ENCODE measurements at places on chromosomes 3 and 15.

GRCh38 chr3:57227930-57228751 is 612 bp downstream of the APPL1 start:
- peak; percentile 87 for DNase-seq

- DNase-seq = peak; percentile 53
These were observed 20.2 kb upstream of the SKOR1 start for GRCh38 chr15:67805008-67805665.

- no peak for DNase-seq
These were observed 55.6 kb upstream of the ABHD10 start for GRCh38 chr3:111923095-111923771.

DNA sequence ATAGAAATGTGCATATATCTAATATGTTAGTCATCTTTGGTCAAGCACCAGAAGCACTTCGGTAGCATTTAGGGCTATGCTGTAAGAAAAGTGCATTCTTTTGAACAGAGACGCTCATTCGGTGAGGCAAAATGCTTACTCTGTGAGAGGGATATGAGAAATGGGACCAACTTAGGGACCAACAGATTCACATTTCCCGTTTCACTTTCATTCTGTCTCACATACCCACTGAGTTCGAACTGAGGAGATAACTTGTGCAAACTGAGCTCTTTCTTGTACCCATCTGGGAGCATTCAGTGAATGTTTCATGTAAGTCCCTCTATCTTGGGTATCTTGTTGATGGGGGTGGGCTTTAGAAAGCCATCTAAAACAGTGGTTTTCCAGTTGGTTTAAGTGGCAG is 135.3 kb downstream of the FEZF2 start:
- DNase-seq = no peak

GRCh38 chr15:60479361-60480110 is 594 bp upstream of the ICE2 start:
- no peak for DNase-seq

DNA sequence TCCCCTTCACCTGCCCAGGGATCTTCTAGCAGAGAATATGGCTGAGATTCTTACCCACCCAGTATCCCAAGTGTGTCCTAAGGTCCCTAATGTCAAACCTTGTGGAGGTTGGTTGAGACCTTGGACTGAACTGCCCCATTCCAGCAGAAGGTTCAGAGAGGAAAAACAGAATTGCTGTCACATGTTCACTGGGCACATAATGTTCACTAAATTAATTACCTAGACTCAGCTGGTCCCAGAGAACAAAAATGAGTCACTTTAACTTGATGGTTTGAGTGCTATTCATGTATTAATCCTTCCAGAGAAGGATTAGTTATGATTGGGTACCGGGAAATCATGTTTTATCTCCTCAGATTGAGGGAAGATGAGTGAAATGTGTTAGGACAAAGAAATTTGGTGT is 171.3 kb upstream of the GADL1 start:
- no peak for DNase-seq

- DNase-seq = peak; percentile 74
These were observed 3.3 kb upstream of the NDN start for GRCh38 chr15:23690450-23690852.

- DNase-seq = no peak
These were observed 998.6 kb downstream of the NAALADL2 start for GRCh38 chr3:175857666-175858270.

- DNase-seq = no peak
These were observed 1.2 kb downstream of the ZNF770 start for GRCh38 chr15:34986771-34987480.

- peak; percentile 75 for DNase-seq
These were observed 3.0 kb downstream of the MYL3 start for GRCh38 chr3:46860017-46860809.

DNA sequence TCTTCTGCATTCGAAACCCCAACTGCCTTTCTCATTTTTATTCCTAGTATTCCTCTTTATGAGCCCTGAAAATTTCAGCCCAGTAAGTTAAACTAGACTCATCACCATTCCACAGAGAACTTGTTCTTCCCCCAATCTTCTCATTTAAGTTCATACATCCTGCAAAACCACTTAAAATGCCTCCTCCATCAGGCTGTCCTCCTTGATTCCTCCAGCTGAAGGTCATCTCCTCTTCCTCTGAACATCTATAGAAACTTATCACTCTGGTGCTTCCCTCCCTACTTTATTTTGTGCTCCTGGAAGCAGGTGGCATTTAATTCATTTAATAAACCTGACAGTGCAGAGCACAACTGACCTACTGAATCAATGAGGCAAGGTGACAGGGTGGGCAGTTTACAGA is 38.3 kb downstream of the VGLL4 start:
- DNase-seq = no peak

DNA sequence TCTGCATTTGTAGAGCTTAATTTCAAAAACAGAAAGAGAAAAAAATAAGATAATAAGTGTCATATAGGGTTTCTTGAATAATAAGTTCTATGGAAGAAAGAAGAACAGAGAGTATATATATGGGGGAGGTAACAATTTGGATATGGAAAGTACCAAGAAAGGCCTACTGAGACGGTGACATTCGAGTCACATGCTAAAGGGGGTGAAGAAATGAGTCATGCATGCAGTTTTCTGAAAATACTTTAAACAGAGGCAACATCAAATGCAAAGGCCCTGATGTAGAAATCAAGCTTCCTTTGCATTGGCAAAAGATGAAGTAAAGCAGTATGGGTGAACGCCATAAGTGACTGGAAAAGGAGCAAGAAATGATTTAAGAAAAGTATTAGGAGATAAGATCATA is 371.6 kb upstream of the ZNF385D start:
- no peak for DNase-seq

DNA sequence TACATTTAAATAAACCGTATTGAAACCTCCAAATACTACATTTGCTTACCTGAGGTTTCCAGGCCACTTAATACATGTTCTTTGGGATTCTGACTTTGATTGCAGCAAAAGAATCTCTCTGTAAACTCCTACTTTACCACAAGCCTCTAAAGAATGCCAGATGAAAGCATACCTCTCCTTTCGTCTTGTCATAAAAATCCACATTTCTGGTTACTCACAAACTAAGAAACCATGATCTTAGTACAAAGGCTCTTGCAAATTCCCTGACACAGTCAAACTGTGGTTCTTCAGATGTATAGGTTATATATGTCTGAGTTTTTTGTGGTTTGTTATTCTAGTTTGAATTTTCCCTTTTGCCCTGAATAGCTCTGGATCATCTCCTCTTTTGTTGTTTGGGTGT is 188.4 kb downstream of the RAP2B start:
- no peak for DNase-seq

DNA sequence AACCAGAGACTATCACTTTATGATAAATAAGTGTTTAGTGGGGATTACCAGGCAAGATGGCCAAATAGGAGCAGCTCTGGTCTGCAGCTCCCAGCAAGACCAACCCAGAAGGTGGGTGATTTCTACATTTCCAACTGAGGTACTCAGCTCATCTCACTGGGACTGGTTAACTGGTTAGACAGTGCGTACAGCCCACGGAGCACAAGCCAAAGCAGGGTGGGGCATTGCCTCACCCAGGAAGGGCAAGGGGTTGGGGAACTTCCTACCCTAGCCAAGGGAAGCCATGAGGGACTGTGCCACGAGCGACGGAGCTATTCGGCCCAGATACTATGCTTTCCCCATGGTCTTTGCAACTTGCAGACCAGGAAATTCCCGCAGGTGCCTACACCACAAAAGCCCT is 171.0 kb downstream of the CTNNB1 start:
- no peak for DNase-seq

- DNase-seq = no peak
These were observed 38.2 kb upstream of the RNF7 start for GRCh38 chr3:141699897-141700296.

GRCh38 chr3:43326891-43327581 is 40.7 kb downstream of the SNRK start:
- DNase-seq = no peak

DNA sequence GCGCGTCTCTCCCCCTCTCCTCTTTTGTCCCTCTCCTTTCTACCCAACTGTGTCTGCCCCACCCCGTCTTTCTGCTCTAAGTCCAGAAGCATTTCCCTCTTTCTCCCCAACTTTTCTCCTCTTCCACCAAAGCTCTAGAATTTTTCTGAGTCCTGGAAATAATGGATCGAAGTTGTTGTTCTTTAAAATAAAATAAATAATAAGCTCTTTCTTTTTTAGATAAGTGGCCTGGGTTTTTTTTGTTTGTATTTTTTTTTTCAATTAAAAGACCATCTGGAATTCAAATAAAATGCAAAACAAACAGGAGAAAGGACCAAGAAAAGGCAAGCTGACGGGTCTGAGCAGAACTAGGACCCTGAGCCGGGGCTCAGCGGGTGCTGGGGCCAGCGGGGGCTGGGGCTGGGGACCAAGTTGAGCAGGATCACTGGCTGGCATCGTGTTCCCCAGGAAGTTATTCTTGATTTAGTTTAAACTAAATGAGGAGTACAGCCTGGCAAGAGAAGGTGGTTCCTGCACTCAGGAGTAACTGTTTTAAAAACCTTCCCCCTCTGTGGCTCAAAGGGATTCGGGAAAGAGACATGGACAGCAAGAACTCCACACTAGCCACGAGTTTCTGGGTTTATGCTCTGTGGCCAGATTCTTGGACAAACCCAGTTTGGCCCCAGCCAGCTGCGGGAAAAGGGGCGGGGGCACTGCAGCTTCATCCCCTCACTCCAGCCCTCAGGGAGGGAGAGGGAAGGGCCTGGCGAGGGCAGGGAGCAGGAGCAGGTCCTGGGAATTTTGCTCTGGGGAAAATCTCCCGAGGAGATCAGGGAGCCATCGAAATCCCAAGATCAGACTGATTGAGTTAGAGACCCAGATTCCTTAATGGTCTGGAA is 8.4 kb downstream of the GATA2 start:
- DNase-seq = no peak

DNA sequence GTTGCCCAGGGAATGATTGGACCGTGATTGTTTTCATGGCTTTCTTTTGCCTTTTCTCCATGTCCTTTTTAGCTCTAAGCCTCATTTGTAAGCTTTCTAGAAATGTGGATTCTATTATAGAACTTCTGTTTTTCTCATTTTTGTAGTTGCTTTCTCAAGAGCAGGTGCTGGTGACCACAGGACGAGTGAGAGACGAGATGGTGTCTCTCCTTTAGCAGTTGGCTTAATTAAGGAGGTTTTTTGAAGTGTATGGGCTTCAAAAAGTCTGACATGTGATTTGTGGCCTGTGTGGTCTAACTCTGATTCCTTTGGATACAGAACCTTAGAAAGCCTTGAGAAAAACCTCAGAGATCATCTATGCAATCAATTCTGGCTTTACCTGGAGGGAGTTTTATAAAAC is 292.8 kb downstream of the LPP start:
- DNase-seq = no peak

- no peak for DNase-seq
These were observed 44.5 kb upstream of the PDE8A start for GRCh38 chr15:84937144-84937543.

DNA sequence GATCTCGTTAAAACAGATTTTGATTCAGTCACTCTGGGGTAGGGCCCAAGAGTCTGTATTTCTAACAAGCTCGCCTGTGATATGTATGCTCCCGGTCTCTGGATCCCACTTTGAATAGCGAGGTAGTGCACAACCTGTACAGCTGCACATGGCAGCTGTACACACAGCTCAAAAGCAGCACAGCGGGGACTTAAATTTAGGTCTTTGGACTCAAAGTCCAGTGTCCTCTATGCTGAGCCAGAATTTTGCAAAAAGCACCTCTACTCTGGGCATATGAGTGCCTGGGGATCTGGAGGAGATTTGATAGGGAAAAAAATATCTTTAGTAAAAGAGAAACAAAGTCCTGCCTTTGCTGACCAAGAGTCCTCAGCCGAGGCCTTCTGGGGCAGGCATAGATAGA is 83.1 kb downstream of the HMG20A start:
- DNase-seq = no peak

- DNase-seq = no peak
These were observed 24.3 kb downstream of the DPH3 start for GRCh38 chr3:16240229-16241023.

GRCh38 chr15:70504299-70504951 is 258.9 kb downstream of the UACA start:
- DNase-seq = peak; percentile 90

DNA sequence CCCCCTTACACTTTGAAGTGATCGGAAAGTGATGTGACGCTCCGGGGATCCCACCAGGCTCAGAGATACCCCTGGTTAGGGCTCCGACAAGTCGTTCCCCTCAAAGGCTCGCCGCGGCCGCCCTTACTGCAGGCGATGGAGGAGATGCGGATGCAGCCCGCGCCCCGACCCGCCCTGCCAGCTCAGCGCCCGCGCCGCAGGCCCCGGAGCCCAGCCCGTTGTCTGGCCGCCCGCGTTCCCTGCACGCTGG is 228 bp downstream of the GLT8D1 start:
- no peak for DNase-seq

DNA sequence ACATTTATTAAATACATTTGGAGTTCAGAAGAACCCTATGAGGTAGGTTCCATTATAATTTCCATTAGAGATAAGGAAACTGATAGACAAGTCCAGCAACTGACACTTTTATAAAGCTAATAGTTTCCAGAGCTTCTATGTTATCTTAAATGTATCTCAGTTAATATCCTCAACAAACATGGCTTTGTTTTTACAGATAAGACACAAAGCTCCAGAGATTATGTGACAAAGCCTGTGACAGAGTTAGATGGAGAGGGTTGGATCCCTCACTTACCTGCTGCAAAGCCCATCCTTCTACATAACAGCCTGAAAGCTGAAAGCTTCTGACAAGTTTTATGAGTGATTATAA is 473 bp upstream of the COMMD2 start:
- no peak for DNase-seq
